ENCODE measurements at places on chromosomes 1 and 21. TPM values are rescaled to one million over a fixed set of nuclear protein-coding genes. Genes with fewer than 3 reads are reported as not detected.

- peak; percentile 62 for DNase-seq
Observed at GRCh38 chr1:183817576-183818288, 12.8 kb downstream of the RGL1 start.

DNA sequence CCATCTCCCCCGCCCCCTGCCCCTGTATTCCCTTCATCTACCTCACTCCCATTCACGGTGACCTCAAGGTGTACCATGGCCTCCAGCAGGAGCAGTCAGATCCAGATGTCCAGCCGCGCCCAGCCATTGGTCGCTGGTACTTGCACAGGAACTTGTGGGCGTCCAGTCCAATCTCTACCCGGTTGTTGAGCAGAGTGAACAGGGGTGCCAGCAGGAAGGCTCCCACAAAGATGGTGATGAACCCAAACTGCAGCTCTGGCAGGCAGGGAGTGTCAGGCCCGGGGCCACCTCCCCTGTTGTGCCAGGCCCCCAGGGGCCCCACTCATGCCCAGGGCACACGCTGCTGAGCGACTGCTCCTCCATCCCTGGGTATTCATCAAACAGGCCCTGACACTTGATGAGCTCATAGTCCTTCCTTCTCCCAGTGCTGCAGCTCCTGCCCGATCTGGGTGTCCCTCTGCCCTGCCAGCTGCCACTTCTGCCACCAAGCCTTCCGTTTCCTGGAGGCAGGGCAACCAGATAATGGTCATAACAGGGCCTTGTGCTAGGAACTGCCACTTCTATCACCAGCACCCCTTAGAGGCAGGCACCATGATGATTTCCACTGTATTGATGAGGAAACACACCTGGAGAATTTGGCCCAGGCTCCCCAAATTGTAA, 5.7 kb upstream of the ARHGEF19 start:
- no peak for DNase-seq

- no peak for DNase-seq
Observed at GRCh38 chr1:174519844-174520243, 72.1 kb downstream of the GPR52 start.

The CD84 gene
- not detected for total RNA-seq
